Chondrocyte (in vitro differentiated cells): ENCODE measurements at places on chromosomes 3 and 15. TPM values are rescaled to one million over a fixed set of nuclear protein-coding genes. Genes with fewer than 3 reads are reported as not detected.

The NR2E3 gene
- total RNA-seq = not detected in 3 replicates

The APOD gene
- total RNA-seq = 2.1 to 26.1 TPM (median 2.9 TPM) in 3 replicates

DNA sequence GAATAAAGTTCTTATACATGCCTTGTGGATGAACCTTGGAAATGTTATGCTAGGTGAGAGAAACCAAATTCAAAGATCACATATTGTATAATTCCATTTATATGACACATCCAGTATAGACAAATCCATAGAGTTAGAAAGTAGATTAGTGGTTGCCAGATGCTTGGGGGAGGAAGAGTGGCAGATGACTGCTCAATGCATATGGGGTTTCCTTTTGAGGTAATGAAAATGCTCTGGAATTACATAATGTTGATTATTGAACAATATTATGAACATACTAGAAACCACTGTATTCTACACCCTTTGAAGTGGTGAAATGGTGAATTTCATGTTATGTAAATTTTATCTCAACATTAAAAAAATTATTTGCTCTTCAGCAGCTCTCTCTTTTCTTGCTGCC is 100.8 kb downstream of the DHX36 start:
- no peak for DNase-seq

DNA sequence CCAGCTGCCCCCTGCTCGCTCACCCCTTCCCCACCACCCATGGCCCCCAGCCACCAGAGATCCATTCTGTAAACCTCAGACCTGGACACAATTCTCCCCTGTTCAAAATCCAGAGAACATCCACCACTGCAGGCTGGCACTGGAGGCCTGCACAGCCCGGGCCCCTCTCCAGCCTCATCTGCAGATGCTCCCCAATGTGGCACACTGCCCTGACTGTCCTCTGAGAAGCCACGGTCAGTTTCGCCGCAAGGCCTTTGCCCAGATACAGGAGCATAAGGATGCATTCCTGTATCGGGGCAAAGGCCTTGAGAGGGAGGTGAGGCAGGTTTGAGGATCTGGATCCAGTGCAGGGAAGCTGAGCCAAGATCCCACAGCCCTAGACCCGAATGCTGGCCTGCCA is 175.4 kb upstream of the LINGO1 start:
- DNase-seq = no peak

- DNase-seq = no peak
These were observed 1.4 kb upstream of the WNT5A start for GRCh38 chr3:55488398-55489055.

DNA sequence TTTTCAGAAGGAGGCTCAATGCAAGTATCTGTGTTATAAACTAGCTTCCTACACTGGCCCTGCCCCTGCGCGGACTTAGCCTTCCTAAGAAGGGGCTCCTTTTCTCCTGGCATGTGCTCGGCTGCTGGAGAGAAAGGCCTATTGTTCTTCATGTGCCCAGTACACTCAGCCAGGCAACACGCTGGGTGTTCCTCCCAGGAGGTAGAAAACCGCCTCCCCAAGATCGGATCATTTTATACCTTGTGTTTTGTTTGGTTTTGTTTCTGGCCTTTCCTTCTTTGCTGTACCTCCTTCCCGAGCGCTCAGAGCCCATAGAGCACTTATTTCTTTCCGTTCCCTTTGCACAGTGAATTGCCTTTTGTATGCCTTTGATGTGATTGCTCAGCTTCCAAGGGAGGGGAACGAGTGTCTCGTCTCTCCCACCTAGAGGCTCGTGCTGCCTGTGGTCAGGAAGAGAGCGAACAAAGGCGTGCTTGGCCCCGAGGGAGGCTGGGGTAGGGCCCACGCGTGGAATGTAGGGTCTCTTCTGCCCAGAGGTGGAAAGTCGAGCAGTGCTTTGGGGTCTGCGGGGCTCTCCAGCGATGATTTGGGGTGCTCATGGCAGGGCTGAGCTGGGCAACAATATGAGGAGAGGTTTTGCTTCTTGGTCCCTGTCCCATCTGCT is 30.0 kb downstream of the CCNL1 start:
- DNase-seq = no peak

DNA sequence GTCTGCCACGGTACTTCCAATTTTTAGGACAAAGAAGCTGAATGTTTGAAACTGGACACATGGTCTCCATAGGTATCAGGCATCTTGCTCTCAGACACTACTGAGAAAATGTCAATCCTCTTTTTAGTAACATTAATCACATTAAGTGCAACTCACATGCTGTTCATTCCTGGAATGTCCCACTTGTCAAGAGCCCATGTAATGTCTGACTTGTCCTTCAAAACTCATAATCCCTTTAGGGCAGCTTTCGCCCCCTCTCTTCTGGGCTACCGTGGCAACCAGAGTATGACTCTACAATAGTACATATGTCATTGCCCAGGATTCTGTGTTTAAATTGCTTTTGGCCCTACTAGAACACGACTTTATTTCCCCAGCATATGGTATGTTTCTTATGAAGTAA is 12.3 kb downstream of the NUDT16 start:
- no peak for DNase-seq
